Hematopoietic multipotent progenitor cell (in vitro differentiated cells): ENCODE measurements at places on chromosomes 1 and 21. TPM values are rescaled to one million over a fixed set of nuclear protein-coding genes. Genes with fewer than 3 reads are reported as not detected.

The PFDN2 gene
- 21.8 TPM for total RNA-seq

The NGF gene
- total RNA-seq = not detected

The FMN2 gene
- total RNA-seq = not detected

DNA sequence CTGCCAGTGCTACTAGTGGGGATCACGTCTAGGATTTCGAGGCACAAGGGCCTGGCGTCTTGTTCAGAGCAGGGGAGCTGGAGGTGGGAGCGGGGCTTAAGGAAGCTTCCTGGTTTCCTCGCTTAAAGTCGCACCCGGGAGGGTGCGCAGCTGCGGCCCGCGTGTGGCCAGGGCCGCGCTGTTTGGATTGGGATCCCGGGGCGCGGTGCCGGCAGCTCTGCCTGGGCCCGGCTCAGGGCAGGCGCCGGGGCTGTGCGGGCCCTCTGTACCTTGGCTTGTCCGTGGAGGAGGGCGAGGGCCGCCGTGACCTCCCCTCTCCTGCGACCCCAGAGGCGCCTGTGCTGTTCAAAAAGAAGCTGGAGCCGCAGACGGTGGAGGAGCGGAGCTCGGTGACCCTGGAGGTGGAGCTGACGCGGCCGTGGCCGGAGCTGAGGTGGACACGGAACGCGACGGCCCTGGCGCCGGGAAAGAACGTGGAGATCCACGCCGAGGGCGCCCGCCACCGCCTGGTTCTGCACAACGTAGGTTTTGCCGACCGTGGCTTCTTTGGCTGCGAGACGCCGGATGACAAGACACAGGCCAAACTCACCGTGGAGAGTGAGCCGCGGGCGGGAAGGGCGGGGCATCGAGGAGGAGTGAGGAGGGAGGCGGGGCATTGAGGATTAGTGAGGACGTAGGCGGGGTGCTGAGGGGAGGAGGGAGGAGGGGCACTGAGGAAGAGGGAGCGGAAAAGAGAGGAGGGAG is 67.8 kb downstream of the OBSCN start:
- peak; percentile 63 for DNase-seq

DNA sequence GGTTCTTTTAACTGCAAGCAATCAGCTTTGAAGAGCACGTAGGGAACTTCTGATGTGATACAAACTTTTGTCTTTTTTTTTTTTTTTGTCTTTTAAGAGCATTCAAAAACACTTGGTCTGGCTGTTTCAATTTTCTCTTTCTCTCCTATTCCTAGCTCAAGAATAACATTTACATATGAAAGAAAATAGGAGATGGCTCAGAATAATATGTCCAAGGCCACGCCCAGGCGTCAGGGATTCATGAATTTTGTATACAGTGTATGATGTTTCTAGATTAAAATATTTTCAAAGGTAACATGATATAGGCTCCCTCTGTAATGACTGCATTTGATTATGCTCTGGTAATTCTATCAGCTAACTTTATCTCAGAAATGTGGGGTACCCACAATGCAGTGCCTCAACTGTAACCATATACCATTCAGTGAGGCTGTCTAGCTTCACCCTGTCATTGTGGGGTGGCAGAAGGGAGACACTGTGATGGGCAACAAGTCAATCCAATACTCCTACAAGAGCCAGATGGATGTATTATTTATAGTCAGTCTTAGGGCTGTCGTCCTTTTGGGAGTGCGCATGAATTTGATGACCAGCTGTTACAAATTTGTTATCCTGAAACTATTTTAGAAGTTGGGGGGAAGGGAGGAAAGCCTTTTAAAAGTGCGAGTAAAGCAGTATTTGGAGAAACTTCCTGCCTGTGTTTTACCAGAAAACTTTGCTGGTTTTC is 1.5 kb upstream of the AKNAD1 start:
- DNase-seq = no peak

- DNase-seq = no peak
Observed at GRCh38 chr1:16459352-16459925, 18.9 kb downstream of the NECAP2 start.

GRCh38 chr1:117008656-117009055 is 7.1 kb downstream of the CD101 start:
- DNase-seq = no peak

DNA sequence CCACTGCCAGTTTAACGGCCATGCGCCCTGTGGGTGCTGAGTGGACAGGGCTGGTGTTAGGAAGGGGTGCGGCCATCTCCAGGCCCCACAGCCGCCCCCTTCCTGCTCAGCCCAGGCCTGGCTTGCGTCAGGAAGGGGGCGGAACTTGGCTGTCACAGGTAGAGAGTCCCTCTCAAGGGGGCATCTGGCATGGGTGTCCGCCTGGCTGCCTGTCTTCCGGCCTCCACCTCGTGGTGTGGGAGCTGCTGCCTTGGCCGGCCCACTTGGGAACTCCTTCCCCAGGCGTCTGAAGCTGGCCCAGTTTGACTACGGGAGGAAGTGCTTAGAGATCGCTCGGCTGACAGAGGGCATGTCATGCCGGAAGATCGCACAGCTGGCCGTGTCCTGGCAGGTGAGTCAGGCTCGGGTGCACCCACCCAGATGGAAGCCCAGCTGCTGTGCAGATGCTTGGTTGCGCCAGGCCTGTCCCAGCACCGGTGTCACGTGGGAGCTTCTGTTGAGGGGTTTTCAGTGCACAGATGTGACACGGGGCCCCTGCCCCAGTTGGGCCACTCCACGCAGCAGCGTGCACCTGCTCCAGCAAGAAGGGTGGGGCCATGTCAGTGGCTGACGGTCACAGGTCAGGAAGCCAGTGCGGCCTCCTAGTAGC is 9.1 kb upstream of the ATAD3B start:
- no peak for DNase-seq

DNA sequence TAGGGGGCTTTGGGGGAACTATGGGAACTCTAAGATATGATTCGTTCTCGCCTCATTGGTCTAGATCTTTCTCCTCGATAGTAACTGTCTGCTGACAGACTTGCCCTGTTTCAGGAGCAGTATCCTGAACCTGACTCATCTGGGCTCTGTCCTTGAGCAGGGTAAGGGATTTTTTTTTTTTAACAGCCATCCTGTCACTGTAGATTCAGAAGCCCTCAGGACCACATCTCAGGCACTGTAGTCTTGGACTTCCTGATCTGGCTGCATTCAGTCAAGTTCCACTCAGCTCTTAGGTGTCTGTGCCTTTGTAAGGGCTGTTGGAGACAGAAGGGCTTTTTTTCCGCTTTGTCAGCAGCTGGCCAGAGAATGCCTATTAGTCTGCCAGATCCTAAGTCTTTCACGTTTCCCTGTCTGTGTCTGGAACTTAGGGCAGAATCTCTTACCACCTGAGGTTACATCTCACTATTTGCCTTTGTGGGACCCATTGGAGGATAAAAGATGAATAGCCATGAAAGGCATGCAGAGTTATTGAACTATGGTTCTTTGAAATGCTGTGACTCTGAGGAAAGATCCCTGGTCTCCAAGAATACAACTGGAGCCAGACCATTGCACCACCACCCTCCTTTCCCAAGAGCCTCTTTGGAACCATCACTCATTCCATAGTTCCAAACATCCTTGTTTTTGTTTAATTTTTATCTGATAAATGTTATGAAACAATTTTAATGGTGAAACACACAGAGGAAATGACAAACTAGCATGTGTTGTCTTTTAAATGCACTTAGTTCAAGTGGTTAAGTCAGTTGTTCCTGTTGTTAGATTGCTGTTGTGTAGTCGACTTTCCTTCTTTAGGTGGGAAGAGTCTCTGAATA is 49.7 kb upstream of the MACF1 start:
- peak; percentile 39 for DNase-seq

DNA sequence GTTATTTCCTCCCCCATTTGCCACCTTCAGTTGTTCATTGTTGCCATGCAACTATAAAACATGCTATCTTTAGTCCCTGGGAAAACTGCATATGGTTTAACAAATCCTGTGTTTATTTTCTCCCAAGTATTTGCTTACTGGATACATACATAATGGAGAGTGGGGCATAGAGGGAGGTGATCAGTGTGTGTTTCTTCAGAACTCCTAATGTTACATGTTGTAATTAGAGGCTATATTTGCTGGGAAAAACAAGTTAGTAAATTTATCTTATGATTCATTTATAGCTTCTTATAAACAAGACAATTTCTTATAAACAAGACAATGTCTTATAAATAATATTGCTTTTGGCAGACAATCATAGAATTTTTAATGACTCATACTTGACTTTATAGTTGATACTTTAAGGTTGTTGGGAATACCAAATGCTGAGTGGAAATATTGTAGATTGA is 7.3 kb upstream of the GIPC2 start:
- no peak for DNase-seq

GRCh38 chr1:41581216-41582003 is 96.9 kb upstream of the EDN2 start:
- DNase-seq = no peak

DNA sequence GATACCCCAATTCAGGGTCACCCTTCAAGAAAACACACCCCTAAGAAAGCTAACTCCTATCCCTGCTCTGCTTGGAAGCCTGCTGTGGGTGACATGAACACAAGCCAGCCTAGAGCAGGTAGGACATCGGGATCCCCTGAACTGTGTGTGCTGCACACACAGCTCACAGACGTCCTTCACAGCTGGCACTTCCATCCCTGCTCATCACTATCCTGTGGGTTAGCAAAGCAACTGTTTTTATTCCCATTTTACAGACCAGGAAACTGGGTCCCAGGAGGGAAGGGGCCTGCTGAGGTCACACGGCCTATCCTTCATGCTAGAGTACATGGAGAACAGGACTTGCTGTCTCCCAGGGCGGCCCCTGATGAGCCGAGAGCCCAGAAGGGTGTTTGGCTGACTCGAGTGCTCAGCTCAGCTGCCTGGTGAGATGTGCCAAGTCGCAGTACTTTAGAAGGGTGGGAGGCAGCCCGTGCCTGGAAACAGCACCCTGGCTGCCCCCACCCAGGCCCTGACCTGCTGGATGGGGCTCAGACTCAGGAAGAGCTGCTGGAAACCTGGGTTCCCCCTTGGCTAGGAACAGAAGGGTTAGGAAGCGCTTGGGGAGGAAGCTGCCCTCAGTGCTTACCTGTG is 28.3 kb upstream of the BTG2 start:
- DNase-seq = no peak

DNA sequence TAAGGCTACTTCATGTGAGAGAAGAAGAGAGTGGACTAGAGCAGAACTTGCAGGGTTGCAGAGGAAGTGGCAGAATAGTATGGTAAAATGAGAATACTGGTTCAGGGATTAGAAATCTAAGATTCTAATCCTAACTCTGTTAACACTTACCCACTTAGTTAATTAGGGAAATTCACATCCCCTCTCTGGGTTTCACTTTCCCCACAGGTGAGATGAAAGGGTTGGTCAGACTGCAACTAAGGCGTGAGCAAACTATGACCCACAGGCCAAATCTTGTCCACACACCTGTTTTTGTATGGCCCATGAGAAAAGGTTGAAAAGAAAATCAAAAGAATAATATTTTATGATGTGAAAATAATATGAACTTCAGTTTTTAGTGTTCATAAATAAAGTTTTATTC is 117.5 kb downstream of the MACF1 start:
- DNase-seq = no peak

DNA sequence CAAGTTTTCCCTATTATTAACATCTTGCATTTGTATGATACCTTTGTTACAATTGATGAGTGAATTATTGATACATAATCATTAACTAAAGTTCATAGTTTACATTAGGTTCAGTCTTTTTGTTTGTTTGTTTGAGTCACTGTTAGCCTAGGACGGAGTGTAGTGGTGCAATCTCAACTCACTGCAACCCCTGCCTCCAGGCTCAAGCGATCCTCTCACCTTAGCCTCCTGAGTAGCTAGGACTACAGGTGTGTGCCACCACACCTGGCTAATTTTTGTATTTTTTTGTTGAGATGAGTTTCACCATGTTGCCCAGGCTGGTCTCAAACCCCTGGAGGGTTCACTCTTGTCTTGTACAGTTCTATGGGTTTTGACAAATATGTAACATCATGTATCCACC is 33.9 kb upstream of the PGM1 start:
- DNase-seq = no peak

DNA sequence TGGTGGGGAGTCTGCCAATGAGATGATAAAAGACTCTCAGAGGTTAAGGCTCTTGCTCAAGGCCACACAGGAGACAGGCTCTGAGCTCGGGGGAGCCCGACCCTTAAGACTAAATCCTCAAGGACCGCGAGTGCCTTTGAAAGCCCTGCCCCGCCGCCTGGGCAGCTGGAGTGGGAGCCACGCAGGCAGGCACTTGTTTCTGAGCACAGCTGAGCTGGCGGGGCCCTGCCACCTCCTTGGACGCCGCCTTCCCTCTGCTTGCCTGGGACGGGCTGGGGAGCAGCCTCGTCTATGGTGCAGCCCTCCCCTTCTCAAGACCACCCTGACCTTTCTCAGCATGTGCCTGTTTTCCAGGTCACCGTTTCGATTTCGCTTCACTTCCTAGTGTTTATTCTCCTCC is 169.3 kb downstream of the CAMTA1 start:
- DNase-seq = no peak

- DNase-seq = no peak
Observed at GRCh38 chr1:67184838-67185421, 18.7 kb downstream of the IL23R start.

GRCh38 chr1:81974222-81974841 is 173.6 kb downstream of the ADGRL2 start:
- DNase-seq = no peak

- DNase-seq = no peak
Observed at GRCh38 chr1:14103878-14104430, 404.0 kb downstream of the PRDM2 start.

- peak; percentile 37 for DNase-seq
Observed at GRCh38 chr21:33401630-33401992, 1.6 kb upstream of the IFNGR2 start.

DNA sequence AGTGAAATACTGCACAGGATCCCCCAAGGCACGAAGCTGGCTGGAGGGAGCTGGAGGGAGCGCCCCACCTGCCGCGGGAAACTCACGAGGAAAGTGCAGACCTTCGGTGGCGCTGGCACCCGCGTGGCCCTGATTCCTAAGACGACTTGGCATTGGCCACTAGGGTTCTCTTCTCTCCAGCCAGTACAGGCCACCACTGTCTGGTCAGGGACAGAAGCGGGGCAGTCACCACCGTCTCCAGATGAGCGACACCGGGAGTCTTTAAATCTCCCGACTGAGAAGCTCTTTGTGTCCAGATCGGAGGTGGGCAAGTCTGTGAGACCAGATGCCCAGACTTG is 19.2 kb upstream of the CHIA start:
- DNase-seq = no peak

- DNase-seq = no peak
Observed at GRCh38 chr21:26925636-26926035, 41.3 kb downstream of the ADAMTS5 start.

- no peak for DNase-seq
Observed at GRCh38 chr1:172019976-172020375, 178.7 kb downstream of the DNM3 start.
